SK-N-SH treated with all-trans-retinoic acid at 6 μM for 48 hours (cell line): ENCODE measurements at places on chromosomes 6 and 20.

DNA sequence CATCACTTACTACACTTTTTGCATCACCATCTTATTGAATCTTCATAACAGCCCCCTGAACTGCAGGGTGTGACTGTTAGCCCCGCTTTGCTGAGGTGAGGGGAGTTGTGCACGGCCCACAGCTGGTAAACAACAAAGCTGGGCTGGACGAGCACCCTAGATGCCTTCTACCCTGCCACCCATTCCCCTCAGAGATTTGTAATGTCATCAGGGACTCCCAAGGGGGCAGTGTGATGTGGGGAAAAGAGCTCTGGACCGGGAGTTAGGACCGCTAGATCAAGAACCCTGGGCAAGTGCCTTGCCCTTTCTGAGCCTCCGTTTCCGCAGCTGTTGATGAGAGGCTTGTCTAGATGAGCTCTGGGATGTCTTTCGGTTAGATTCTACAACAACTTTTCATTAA, 20.9 kb downstream of the PKIG start:
- ATAC-seq = no peak

DNA sequence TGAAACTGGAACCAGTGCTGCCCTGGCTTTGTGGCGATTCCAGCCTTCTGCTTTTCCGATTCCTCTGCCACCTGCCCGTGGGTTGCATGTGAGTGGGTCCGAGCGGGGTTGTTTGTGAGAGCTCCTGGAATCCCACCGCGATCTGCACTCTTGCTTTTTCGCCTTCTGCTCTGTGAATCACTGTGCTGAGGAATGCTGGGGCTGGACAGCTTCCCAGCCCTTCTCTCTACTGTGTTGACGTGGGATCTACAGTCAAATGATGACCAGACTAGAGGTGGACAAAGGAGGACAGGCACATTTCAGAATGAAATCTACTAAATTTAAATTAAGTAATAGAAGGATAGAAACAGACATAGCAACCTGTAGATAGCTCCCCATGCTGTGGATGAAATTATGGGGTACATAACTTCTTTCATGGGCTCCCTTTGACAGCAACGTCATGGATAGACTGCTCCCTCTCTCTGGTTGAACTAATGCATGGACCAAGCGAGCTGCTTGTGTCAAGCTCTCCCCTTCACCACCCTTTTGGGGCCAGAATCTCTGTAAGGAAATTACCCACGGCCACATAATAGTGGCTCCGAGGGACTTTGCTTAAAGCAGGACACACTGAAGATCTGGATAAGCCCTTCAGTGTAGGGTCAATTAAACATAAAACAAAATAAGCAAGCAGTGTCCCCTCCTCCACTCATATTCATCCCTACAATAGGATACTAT, 2.0 kb downstream of the FNDC1 start:
- ATAC-seq = no peak

DNA sequence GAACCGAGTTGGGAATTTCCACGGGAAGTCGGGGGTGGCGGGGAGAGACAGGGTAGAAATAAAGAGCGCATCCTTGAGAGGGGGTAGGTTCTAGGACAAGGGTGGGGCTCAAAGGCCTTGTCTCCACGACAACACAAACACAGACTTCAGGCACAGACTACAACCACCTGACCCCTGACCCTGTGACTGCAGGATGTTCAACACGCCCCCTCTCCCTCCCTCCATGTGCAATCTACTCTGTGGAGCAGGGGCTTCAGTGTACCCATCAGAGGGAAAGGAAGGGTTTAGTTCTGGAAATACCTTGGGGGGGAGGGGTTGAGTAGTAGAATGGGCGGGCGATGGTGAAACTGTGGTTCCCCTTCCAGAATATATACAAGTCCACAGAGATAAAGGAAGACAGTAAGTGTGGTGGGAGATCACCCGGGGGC, 651 bp upstream of the TAPBP start:
- peak; percentile 6 for ATAC-seq

DNA sequence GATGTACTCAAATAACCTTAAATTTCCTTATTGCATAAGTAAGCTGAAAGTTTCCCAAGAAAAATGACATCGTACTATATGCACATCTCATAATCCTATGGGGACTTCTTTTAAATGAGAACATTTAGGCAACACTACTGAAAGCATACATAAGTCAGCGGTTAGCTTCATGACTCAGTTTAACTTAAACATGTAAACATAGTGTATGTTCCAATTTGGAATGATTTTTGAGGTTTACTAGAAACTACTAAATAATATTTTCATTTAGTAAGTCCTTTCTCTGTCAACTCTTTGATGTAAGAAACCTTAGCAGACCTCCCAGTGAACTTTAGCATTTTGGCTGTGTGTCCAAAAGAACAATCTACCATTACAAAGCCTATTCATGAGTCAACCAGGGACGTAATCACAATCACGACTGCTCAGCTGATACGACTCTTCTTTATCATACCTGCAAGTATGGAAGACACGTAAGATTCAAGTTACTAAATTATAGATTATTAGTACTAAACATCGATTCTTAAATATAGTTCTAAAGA, 19.3 kb downstream of the HIVEP2 start:
- no peak for ATAC-seq

DNA sequence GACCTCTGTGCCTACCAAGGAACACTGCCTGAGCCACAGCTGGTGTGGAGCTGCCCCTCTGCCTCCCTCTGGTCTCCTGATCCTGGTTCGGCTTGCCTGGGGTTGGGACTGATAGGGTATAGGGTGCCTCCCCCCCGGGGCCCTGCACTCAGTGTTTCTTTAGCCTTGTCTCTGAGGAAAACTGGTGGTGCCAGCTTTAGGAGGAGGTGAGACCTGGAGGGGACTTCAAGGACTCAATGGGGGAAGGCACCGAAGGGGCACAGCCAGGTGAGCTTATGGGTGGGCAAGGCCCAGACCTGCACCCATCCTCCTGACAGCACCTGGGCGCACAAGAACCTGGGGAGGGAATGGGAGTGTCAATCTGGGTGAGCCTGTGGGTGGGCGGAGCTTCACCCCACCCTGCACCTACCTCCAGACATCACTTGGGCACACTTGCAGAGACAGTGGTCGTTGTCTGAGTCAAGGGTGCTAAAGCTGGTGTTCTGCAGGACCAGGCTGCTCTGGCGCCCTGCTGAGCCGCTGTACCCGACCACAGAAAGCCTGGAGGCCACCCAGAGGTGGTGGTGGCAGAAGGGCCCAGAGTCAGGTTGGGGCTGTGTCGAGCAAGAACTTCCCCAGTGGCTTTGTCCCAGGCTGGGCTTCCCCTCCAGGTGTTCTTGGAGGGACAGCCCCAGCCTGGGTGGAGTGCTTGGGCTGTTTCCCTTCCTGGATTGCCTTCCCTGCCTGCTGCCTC, 40.5 kb downstream of the FAM110A start:
- no peak for ATAC-seq

GRCh38 chr6:82488403-82488802, 124.8 kb downstream of the TPBG start:
- no peak for ATAC-seq

DNA sequence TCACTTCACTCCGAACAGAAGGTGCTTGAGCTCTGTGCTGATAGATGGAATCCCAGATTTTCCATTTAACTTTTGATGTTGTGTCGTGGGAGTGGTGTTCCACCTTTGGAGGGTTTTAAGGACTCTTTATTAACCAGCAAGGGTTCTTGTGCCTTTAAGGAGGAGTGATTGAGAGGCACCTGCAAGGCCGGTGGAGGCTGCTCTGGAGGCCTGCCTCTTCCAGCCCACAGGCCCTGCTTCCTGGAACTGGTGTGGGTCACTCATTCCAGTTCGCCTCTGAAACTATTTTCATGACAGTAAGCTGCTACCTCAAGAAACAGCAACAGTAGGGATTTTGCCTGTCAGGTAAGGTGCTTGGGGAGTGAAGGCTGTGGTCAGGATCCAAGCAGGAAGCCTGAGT, 58.8 kb upstream of the APCDD1L start:
- no peak for ATAC-seq
